Parietal lobe (tissue), 2 donors: ENCODE measurements at places on chromosomes 4 and X. TPM values are rescaled to one million over a fixed set of nuclear protein-coding genes. Genes with fewer than 3 reads are reported as not detected.

The MAGEA8 gene
- total RNA-seq: not detected

The DSPP gene
- total RNA-seq: under 0.01 TPM

The AWAT2 gene
- not detected for total RNA-seq

The FAM241A gene
- 6.3 TPM for total RNA-seq

The PRSS12 gene
- 88.3 TPM for total RNA-seq

The FREM3 gene
- total RNA-seq: not detected

The BMPR1B gene
- total RNA-seq: 8.5 TPM

The MAGEB1 gene
- not detected for total RNA-seq

The RNF150 gene
- 53.2 TPM for total RNA-seq

The HERC6 gene
- total RNA-seq: 6.6 TPM

The ADH1C gene
- not detected for total RNA-seq

The ZNF157 gene
- 5.0 TPM for total RNA-seq

The TAPT1 gene
- 72.0 TPM for total RNA-seq

The FAM156B gene
- 30.7 TPM for total RNA-seq

The SERPINA7 gene
- total RNA-seq: not detected

The HTT-AS gene
- total RNA-seq: not detected

The CENPVL2 gene
- 2.5 TPM for total RNA-seq

The MAGEC1 gene
- total RNA-seq: not detected

The PRR32 gene
- not detected for total RNA-seq

The HSFX4 gene
- total RNA-seq: not detected

The MGAT4D gene
- not detected for total RNA-seq

The C4orf36 gene
- total RNA-seq: 1.6 TPM

The FAM184B gene
- 3.1 TPM for total RNA-seq

The ZNF41 gene
- 14.7 TPM for total RNA-seq
